ENCODE measurements at places on chromosomes 3 and 15.

DNA sequence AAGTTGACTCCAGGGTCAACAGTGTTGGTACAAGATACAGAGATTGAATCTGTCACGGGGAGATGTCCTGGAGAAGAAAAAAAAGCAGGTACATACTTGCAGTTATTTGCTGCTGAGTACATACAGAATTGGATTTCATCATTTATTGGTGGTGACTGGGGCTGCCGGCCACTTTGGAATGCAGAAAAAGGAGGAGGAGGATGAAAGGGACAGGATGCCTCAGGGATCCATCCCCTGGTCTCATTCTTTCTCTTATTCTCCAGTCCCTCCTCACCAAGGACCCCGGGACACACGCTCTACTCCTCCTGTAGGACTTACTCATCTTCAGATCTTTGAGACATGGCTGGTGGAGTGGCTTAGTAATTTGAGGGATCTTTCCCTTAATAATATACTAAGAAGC lies 30.0 kb upstream of the MEIS2 start:
- DNase-seq = no peak

- no peak for DNase-seq
Observed at GRCh38 chr15:38074029-38074428, 139.6 kb downstream of the TMCO5A start.

DNA sequence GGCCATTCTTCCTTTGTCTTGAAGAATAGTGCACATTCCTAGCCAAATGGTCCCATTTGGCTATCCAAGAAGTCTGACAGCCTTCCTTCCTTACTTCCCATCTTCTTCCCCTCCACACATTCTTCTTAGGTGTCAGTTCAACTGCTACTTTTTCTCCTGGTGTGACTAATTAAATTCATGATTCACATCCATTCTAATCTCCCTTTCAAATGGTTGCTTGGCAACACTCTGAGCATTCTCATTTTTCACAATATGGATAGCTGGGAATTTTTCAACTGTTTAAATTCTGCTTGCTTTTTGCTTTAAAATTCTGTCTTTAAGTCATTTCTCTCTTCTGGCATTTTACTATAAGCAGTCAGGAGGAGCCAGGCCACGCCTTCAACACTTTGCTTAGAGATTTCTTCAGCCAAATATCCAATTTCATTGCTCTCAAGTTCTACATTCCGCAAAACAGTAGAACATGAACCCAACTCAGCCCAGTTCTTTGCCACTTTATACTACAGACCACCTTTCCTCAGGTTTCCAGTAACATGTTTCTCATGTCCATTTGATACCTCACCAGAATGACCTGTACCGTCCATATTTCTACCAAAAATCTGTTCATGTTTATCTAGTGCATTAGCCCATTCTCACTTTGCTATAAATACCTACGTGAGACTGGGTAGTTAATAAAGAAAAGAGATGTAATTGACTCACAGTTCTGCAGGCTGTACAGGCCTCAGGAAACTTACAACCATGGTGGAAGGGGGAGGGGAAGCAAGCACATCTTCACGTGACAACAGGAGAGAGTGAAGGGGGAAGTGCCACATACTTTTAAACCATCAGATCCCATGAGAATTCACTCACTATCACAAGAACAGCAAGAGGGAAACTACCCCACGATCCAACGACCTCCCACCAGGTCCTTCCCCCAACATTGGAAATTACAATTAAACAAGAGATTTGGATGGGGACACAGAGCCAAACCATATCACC lies 31.9 kb upstream of the MCF2L2 start:
- no peak for DNase-seq

GRCh38 chr3:169542331-169542751 lies 121.2 kb downstream of the MECOM start:
- no peak for DNase-seq

- no peak for DNase-seq
Observed at GRCh38 chr3:72411843-72412242, 436.4 kb downstream of the SHQ1 start.

DNA sequence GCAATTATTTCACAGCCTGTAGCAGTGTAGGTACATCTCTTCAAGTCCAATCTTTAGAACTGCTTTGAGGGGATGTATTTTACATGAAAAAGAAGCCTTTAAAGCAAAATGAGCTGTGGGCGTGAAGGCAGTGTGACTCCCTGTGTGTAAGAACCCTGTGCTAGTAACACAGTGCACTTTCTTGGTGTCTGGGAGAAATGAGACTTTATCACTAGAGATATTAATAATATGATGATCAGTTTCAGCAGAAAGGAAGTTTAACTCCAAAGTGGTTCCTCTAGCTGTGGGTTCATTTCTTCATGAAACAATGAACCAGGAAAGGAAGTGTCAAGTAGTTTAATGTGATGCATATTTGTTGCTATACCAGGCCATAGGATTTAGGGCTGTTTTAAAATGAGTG lies 41.5 kb downstream of the SLCO3A1 start:
- no peak for DNase-seq

DNA sequence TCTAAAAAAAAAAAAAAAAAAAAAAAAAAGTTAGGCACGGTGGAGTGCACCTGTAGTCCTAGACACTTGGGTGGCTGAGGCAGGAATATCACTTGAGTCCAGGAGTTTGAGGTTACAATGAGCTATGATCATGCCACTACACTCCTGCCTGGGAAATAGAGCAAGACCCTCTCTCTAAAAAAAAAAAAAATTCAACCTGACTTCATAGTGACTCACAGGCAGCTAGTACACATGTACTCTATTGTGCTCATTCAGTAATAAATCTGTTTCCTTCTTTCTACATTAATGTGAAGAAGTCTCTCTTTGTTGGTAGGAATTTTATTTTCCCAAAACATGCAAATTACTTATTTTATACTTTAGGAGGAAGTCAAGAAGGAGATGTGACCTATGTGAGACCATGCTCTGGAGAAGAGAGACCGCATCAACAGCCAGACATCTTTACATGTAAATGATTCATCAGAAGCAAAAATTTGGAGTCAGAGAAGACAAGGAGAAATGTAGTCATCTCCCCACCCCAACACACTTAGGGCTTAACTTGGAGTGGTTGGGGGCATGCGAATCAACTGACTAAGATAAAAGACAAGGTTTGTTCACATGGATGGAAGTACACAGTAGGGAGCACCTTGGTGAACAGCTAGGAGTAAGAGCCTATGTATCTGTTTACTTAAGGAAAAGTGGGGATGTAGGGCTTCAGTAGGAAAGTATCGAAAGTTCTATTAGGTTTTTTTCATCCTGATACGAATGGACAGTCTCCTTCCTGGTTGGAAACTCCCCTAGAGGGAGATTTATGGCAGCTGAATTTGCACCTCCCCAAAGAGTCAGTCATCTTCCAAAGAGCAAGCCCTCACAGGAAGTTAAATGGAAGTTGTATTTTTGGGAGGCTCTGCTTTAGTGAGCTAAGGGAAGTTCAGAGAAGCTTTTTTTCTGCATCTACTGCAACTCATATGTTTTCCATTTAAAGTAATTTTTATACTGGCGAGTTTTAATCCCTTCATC lies 23.0 kb upstream of the NMD3 start:
- DNase-seq = no peak

- no peak for DNase-seq
Observed at GRCh38 chr15:79769933-79770759, 126.7 kb downstream of the MTHFS start.

DNA sequence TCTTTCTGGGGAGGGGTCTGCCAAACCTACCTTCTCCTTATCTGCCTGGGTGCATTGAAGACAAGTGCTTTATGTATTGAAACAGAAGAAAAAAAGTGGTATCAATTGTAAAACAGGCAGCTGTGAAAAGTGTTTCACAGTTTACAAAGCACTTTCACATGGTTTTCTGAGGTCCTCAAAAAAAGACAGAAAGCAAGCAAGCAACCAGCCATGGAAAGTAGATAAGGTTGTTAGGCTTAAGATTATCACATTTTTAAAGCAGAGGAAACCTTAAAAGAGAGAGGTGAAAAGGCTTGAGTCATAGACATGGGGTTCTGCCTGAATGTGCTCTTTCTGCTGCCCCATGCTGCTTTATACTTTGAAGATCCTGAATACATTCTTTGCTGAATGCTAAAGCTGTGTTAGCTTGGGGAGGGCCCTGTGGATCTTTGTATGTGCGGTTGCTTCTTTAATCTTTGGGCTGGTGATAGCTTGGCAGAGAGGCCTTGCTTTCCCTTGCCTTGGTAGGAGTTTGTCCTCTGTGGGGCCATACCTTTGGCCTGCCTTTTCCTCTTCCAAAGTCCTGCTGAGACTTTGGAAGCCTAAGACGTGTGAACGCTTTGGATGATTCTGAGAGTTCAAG lies 2.6 kb downstream of the SMAD3 start:
- no peak for DNase-seq

DNA sequence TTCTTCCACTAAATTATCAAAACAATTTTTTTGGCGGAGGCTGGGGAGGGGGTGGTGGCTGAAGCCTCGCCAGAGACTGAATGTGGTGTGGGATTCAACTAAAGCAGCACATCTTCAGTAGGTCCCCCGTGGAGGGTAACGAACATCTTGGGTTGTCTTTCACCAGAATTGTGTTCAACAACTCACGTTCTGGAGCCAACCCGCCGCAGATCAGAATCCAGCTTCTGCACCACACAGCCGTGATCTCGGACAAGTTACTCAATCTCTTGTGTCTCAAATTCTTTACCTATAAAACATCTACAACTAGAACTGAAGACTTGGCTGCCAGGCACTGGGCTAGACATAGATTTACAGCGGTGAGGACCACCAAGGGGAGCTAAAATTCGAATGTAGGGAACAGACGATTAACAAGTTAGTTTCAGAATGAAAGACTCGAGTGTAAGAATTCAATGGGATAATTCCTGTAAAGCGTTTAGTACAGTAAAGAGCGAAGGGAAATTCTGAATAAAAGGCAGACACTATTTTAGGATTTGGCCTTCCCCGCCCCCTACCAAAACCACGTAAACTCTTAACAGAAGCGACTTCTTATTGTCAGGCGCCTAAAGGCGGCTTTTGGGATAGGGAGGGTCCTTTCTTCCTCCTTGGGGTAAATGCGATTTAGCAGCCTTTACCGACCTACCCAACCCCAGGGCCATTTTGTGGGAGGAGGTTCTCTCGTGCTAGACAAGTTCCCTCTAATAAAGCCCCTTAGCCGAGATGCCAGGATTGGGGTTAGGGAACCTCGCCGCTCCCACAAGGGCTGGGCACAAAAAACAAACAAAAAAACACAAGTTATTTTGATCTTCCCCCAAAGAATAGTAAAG lies 697 bp upstream of the RAB5A start:
- DNase-seq = no peak

GRCh38 chr3:183481582-183481981 lies 53.2 kb upstream of the MCF2L2 start:
- no peak for DNase-seq

GRCh38 chr3:54822206-54822605 lies 105.7 kb downstream of the LRTM1 start:
- no peak for DNase-seq

GRCh38 chr3:7382293-7383010 lies 521.5 kb downstream of the GRM7 start:
- DNase-seq = no peak

GRCh38 chr3:188196232-188196990 lies 42.5 kb downstream of the LPP start:
- no peak for DNase-seq

- DNase-seq = no peak
Observed at GRCh38 chr3:100561459-100562158, 47.8 kb upstream of the ADGRG7 start.

GRCh38 chr3:82610236-82610635 lies 848.8 kb upstream of the GBE1 start:
- no peak for DNase-seq

DNA sequence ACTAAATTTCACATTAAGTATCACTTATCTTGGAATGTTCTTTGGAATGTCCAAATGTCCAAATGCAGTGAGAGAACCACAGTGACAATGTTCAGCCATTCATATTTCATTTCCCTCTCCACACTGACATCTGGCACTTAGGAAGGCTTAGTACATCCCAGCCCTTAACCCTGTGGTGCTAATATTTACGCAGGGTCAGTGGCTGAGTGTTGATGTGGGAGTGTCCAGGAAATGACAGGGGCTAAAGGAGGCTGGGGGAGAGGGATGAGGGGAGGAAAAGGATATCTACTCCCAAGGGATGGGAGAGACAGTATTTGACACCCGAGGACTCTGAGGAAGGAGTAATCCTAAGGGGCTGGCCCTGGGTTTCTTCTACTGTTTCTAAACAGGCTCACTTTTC lies 14.1 kb upstream of the CCR4 start:
- no peak for DNase-seq

GRCh38 chr3:45234250-45234649 lies 8.2 kb upstream of the TMEM158 start:
- no peak for DNase-seq

DNA sequence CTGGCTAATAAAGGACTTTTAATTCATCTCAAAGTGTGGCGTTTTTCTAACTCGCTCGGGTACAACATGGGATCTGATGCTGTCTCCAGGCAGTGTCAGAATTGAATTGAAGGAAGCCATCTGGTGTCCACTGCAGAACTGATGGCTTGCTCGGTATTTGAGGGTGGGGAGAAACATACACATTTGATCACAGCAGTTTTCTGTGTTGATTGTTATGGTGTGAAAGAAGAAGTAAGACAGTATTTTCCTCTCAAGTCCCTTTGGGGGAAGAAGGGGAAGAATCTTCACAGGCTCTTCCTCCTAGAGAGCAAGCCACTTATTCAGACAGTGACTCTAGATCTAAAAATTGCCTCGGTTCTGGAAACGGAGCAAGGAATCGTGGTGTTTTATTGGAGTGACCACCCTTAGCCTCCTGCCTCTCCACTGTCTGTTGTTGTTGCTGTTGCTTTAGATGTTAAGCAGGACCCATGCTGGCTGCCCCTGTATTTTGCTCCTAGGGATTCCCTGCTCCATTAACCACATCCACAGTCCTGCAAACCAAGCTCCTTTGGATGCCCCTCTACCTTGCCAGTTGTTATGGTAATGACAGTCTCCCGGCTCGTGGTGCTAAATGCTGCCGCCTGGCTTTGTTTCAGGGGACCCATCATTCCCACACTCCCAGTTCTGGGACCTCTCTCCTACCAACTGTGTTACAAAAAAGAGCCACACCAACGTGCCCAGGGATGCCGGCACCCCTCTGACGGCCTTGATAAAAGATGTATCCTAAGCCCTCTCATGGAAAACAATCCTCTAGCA lies 15.3 kb upstream of the MCCC1 start:
- no peak for DNase-seq

- DNase-seq = peak; percentile 20
Observed at GRCh38 chr15:73273181-73274002, 95.4 kb downstream of the HCN4 start.

DNA sequence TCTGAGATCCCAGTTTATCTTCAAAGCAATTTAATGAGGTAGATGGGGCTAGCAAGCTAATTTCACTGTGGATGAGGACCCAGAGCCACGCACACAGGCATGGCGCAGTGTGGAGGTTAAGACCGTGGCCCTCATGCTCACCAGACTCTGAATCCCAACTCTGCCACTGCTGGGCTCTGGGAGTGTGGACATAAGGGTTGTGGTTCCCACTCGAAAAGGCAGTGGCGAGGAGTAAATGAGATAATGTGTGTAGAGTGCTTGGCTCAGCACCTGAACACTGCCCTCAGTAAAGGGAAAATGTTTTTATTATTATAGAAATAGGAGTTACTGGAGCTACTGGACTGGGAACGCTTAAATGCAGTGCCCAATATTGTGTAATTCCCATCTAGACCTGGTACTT lies 243.5 kb upstream of the TPM1 start:
- DNase-seq = no peak
